Renal cortical epithelial cell (primary cell): ENCODE measurements at places on chromosomes 2 and 18.
A peak's percentile ranks its signal among the peaks of the same experiment; 100 is the strongest.

GRCh38 chr2:119862127-119862889 lies 102.6 kb downstream of the PTPN4 start:
- DNase-seq: no peak

GRCh38 chr2:236944561-236944960 lies 141.1 kb upstream of the COPS8 start:
- no peak for DNase-seq

DNA sequence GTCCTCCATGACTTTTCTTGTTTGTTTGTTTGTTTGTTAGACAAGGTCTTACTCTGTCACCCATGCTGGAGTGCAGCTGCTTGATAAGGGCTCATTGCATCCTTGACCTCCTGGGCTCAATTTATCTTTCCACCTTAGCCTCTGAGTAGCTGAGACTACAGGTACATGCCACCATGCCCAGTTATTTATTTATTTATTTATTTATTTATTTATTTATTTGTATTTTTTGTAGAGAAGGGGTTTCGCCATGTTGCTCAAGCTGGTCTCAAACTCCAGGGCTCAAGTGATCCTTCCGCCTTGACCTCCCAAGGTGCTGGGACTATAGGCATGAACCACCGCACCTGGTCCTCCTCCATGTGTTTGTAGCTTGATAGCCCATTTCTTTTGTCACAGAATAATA lies 37.9 kb downstream of the NBEAL1 start:
- no peak for DNase-seq

- peak; percentile 11 for DNase-seq
Measured at GRCh38 chr18:62458346-62458745, 64.5 kb upstream of the ZCCHC2 start.

DNA sequence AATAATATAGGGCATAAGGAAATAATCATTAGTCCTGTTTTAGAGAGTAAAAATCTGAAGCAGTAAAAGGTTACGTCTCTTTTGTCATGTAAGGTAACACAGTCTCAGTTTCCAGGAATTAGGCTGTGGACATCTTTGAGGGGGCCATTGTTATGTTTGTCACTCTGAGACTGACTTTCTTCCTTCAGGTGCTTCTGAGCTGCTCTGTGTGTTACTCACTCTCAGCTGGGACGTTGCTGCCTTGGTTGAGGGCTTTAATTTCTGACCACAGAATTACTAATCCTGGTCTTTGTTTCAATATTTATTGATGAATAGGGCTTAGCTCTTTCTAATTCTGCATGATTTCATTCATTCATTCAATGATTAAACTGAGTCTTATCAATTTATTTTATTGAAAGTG lies 55.9 kb upstream of the SLC38A11 start:
- peak; percentile 68 for DNase-seq

- peak; percentile 41 for DNase-seq
Measured at GRCh38 chr2:237603718-237604362, 13.3 kb upstream of the RAB17 start.
